Stimulated activated CD8-positive, alpha-beta memory T cell treated with anti-CD3 and anti-CD28 coated beads, Interleukin-12 subunit alpha, Interleukin-12 subunit beta, amount 100 ng/mL, for 1 hour (primary cell): ENCODE measurements at places on chromosomes 11 and 22.

- DNase-seq, result no peak
Observed at GRCh38 chr11:108193725-108194124, 28.7 kb downstream of the NPAT start.

- no peak for DNase-seq
Observed at GRCh38 chr22:11628651-11629511, 3899.1 kb upstream of the OR11H1 start.

DNA sequence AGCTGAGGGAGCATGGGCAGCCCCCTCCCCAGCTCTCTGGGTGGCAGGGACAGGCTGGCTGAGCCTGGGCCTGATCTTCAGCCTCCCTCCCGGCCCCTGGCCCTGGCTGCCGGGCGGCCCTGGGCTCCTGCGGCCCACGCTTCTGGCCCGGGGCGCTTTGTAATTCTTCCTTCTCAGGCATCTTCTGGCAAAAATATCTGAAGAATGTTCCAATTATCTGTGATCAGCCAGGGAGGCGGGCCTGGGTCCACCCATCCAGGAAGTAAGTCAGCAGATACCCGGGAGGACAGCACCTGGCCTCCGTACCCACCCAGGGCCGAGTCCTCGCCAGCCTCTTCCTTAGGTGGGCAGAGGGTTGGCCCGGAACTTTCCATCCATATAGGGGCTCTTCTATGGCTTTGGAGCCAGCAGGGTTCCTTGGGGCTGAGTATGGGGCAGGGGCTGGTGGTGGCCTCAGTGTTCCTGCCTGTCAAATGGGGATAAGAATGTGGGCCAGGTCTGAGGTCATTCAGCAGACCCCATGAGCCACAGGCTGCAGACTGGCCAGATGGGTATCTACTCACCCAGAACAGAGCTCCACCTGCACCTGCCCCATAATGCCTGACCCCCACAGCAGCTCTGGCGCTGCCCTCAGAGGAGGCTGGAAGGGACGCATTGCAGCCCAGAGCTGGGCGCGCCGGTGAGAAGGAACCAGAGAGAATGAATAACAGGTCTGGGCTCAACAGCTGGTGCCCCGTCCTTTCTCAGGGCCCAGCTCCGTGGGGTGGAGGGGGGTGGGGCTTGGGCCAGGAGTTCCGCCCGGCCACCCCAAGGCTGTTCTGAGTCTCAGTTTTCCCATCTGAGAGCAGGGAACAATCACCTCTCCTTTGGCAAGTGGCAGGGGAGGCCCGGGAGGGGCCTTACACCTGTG lies 16.2 kb downstream of the WNT7B start:
- DNase-seq, result no peak

DNA sequence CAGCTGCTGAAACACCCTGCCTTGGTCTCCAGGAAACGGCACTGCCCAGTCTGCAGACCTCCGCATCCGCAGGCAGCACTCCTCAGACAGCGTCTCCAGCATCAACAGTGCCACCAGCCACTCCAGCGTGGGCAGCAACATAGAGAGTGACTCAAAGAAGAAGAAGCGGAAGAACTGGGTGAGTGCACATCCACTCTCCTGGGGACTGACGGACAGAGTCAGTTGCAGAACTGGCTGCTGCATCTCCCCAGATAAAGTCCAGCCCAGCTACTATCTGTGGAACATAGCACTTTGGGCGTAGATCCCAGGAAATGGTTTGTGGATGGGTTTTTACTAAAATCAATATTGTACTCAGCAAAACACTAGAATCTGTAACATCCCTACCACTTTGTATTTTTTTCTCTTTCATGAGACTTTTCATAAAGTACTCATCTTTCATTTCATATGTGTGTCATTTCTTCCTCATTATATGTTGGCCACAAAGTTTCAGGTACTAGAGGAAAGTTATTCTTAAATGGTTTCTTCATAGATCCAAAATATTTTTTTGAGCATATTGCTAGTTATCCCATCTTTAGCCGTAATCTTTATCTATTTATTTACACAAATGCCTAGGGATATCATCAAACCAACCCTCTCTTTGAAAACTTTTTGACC lies 80.1 kb downstream of the DBX1 start:
- no peak for DNase-seq

- DNase-seq, result no peak
Observed at GRCh38 chr11:9600644-9601036, 27.2 kb downstream of the WEE1 start.

DNA sequence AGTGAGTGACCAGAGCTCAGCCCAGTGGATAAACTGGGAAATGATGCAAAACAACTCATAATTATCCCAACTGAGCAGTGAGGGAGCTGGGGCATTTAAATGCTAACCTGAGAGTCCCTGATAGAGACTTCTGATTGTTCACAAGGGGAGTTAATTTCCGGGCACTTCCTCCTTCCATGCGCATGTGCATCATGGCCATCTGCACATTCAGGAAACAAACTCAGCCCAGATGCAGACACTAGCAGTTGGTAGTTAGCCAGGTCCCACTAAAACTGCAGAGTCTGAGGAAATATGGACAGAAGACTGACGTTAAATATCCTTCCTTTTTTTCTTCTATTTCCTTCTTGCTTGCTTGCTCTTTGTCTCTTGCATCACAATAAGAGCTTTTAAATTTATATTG lies 852.1 kb upstream of the LRRC4C start:
- no peak for DNase-seq

- no peak for DNase-seq
Observed at GRCh38 chr22:24695561-24696511, 78.7 kb downstream of the PIWIL3 start.

DNA sequence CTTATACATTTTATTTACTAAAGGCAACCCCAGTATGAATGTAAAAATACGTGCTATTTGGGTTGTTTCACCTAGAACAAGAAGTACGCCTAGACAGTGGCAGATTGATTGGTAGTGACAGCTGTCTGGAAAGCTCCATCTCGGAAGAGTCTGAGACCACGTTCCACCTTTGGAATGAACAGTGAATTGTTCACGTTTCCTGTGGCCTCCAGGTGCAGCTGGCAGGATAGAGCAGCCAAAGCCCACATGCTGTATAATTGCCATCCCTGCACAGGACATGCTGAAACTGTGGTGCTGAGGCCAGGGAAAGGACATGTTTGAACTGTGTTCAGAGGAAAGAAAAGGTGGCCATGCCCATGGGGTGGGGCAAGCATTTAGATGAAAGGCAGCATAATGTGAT lies 218.7 kb upstream of the MTNR1B start:
- no peak for DNase-seq

DNA sequence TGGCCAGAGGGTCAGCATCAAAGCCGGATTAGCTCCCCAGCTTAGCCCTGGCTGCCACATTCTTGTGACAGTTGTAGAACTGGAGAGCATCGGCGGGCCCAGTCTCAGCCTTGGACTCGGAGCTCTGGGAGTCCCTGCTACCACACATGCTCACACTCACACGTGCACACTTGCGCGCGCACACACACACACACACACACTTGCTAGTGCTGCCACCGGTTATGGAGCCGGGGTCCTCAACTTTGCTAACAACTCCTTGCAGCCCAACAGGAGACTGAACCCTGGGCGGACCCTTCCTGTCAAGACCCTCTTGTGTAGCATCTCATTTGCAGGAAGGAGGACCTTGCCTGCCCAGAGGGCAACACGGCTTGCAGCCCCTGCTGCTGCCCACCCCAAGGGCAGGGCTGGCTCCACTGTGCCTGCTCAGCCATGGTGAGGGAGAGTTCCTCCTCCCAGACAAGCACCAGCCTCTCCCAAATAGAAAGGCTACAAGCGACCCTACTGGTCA lies 107.6 kb downstream of the WNT7B start:
- DNase-seq, result no peak

GRCh38 chr11:78653294-78653909 lies 78.7 kb upstream of the NARS2 start:
- no peak for DNase-seq
